CD4-positive, alpha-beta T cell treated with Interleukin-15 for 4 hours (primary cell): ENCODE measurements at places on chromosomes 4 and X.

- DNase-seq = peak; percentile 43
These were observed 278.3 kb downstream of the INPP4B start for GRCh38 chr4:142567620-142568451.

DNA sequence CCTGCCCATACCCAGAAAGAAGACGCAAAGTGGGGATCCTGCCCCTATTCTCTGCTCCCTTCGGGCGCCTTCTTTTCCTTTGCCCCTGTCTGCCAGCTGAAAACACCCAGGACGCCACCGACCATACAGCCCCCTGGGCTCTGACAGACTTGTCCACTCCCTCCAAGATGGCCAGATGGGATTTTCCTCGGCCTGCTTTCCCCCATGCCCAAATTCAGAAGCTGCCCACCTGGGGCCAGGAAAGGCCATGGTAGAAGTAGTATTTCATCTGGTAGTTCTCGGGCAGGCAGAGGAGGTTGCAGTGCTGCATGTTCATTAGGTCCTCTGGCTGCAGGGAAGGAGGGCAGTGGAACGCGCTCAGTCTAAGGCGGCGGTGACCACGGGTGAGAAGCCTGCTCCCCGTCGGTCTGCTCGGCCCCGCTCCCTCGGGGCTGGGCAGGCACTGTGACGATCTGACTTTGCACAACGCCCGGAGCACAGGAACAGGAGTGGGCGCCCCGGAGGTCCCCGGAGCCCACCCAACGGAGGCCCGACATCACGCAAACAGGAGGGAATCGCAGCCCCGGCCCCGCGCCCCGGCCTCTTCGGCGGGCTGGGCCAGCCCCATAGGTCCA, 582 bp downstream of the NAA10 start:
- no peak for DNase-seq

GRCh38 chr4:157700898-157701694, 471.7 kb downstream of the GASK1B start:
- DNase-seq = no peak

DNA sequence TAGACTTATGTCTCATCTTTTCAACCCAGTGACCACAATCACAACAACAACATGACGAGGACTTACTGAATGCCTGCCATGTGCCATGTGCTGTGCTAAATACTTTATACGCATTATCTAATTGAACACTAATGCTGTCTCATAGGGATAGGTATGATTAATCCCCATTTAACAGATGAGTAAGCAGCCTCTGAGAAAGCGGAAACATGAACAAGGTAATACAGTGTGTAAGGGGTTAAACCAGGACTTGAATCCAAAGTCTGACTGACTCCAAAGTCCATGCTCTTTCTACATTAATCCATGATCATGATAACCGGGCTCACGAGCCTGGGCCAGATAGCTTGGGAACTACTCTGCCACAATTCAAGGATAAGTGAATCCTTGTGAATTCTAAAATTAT, 105.3 kb upstream of the MBNL3 start:
- no peak for DNase-seq

DNA sequence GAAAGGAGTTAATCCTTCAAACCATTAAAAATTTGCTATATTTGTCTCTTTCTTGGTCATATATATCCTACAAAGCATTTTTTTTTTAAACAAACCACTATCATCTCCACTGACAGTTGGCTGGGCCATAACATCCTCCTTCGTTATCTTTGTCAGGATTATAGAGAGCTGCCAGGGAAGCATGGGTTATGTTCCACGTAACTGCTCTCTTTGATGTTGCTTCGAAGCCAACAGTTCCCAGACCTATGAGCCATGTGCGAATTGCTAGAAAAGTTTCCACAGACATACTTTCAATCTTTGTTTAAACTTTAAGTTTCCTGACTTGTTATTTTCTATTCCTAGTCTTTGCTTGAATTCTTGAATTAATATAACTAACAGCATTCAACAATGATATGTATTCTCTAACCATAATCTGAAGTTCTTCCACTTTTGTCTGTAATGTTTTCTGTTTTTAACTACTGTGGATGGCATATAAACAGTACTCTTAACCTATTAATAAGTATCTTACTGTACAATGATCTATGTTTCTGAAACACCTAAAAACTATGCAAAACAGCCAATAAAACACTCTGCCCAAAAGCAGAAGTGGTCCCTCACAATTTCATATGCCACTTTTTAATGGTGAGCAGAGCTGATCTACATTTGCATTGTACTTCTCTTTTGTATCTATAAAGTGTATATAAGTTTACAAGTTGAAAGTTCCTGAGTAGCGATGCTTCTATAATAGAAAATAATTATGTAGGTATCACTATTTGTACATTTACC, 37.9 kb downstream of the EREG start:
- no peak for DNase-seq

DNA sequence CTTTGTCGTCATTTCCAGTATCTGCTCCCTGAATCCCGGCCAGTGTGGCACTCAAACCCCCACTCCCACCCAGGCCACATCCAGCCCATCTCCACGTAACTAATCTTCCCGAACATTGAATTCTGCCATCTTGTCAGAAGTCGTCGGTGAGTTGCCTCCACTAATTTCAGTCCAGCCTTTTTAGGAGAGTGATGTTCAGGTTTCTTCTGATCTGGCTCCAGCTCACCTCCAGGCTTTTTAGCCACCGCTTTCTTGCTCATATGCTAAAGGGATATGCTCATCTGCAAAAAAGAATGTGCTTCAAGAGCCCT, 1.3 kb downstream of the TMEM165 start:
- no peak for DNase-seq

GRCh38 chrX:38806875-38807621, 5.8 kb downstream of the MID1IP1 start:
- no peak for DNase-seq

DNA sequence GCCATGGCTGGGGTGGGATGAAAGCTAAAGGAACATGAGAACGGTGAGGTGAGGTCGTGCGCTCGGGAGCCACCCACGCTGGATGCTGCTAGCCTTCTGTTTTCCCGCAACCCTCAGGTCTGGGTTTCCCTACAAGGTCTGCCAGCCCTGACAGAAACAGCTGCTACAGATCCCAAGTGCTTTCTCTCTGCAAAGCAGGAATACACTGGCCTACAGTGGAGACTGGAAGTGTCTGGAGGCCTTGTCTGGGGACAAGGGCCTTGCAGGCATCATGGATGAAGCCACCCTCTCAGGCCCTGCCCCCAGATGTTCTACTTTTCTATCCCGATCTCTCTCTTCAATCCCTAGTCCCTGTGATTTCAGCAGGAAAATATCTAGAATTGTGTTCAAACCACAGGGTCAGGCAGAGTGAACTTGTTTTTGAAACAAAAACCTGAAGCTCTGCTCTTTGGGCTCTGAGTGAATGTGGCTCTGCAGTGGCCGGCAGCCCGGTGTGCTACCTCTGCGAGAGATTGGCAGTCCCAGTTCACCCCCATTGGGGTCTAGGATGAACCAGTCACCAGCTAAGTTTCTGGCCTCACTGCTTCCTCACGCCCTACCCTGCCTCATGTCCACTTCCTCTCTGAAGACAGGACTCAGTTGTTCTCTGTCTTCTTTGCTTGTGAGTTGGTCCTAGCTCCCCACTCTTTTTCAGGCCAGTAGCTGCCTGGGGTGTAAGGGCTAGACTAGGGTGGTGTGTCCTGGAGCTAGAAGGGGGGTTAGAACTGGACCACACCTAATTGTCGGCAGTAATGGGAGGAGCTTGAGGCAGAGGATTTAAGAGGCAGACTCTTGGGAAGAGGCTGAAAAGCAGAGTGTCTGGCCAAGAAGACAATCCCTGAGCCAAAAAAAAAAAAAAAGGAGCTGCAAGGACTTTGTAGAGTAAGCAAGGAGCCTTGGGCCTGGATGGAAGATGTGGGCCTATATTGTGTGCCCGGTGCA, 89.6 kb downstream of the RTL5 start:
- DNase-seq = no peak

- no peak for DNase-seq
These were observed 14.1 kb downstream of the SLC10A7 start for GRCh38 chr4:146507632-146508031.

DNA sequence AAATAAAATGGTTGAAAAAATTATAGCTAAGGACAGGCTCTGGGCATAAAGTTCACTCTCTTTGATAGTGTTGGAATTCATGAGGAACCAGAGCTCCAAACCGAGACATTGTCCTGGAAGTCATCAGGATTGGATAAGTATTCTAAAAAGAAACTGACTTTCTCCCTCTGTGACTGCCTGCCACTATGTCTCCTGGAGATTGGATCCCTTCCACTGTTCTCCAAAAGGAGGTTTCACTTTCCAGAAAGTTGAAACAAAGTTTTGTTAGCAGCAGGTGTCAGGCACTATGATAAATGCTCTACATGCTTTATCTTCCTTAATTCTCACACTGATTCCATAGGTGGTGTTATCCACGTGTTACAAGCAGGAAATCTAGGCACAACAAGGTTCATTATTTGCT, 16.8 kb downstream of the BANK1 start:
- no peak for DNase-seq

DNA sequence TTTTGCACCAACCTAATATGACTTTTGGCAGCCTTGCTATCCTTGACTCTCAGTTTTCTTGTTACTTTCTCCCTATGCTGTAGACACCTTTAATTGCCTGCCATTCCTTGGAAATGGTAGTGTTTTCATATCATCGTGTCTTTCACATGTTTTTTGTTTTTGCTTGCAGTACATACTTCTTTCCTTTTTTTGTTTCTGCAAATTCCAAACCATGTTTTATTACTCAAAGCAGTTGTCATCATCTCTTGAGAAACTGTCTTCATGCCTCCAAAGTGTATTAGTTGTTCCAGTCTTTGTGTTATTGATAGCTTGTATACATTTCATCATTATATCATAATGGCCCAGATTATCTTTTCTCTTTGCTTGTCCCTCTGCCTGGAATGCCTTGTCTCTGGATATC, 57.1 kb downstream of the PDLIM5 start:
- no peak for DNase-seq

GRCh38 chr4:81038636-81039350, 8.3 kb downstream of the BMP3 start:
- DNase-seq = no peak

DNA sequence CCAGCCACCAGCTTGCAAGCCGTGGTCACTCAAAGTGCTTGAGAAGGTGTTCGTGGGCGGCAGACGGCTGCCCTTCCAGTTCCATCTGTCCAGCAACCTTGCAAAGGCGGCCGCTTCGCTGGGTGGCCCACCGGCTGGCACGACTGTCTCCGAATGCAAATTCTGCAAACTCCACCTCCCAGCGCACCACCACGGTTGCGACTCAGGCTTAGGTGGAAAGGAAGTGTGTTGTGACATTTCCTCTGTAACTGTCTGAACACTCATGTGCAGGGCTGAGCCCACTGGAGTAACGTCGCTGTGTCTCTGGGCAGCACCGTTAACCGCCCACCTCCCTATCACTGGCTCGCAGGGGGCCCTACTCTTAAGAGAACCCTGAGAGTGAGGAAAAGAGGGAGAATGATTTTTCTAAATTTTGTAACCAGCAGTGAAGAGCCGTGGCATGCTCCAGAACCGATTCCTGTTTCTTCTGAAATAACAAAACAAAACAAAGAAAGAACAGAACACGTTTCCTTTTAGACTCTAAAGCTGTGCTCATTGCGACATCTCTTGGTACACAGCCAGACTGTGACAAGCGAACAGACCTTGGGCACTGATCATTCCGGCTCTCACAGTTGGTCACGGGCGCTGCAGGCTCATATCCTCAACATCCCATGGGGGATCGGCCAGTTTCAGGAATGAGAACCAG, at the start of gene P2RY8:
TSS of gene P2RY8 (minus strand) at position 155 of the 685 bp plus-strand sequence. CDS start 70,627 bp downstream, outside the sequence.
- peak; percentile 83 for DNase-seq

DNA sequence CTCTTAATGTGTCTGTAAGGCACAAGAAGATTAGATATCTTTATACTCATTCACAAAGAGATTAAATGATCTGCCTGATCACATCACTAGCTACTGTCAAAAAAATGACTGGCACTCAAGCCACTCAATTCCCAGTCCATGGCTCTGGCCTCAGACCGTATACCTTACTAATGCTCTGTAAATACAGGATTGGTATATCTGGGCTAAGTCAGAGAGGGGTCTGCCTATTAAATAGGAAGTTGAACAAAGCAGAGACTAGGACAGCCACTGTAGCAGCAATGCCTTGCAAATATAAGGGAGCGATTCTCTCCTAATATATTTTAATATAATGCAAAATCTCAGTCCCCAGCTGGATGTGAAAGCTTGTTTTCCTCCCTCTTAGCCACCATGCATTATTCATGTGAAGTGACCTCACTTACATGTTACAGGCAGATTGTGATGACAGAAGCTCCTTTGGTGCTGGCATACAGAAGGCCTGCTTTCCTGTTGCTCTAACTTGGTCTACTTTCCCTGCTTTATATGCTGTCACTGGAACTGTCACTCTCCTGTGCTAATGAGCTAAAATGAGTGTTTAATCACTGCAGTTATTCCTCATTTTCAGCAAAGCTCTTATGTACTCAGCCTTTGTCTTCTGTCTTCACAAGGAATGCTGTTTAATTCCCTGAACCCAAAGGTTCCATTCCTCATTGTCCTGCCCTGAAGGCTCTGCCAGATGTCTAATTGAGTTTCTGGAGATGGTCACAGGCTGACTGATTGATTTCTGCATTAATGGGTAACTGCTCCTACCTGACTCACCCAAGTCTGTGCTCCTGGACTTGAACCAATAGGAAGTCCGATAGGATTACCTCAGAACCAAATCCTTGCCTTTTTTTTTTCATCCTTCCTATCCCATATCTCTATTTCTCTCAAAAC, 578.2 kb downstream of the KLHL13 start:
- DNase-seq = no peak

- DNase-seq = no peak
These were observed 18.3 kb downstream of the SCD5 start for GRCh38 chr4:82780170-82780751.

DNA sequence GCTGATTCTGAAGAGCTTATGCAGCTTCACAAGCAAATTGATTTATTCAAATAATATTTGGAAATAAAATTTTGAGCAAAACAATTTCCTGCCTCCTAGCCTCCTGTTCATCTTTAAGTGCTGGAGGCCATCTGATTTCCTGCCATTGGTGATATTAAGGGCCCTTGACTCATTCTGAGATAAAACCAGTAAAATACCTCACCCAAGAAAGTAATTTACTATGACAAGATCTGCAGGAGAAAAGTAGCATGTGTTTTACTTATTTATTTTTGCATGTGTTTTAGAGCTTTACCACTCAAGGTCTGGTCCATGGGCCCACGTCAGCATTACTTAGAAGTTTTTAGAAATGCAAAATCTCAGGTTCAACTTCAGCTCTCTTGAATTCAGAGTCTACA, 67.7 kb downstream of the DCLK2 start:
- DNase-seq = no peak

DNA sequence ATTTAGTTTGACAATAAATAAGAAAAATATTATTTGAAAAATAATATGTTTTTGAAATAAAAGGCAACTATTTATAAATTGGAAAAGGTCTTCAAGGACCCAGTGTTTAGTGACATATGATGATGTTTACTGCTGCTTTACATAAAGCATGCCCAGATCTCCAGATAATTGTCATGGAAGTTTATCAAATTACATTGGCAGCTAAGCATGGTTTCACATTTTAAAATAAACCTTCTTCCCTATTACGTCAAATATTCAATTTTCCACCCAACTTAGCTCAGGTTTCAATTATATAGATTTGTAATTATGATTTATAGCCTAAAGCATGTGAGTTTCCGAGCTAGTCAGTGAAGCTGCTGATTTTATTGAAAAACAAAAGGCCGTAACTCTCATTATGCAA, 417.2 kb downstream of the CFAP47 start:
- DNase-seq = no peak
